ENCODE measurements at places on chromosomes 1 and 21.

- no peak for DNase-seq
These were observed 69.5 kb downstream of the SERINC2 start for GRCh38 chr1:31482482-31483011.

- no peak for DNase-seq
These were observed 13.2 kb downstream of the TMEM269 start for GRCh38 chr1:42797979-42798378.

DNA sequence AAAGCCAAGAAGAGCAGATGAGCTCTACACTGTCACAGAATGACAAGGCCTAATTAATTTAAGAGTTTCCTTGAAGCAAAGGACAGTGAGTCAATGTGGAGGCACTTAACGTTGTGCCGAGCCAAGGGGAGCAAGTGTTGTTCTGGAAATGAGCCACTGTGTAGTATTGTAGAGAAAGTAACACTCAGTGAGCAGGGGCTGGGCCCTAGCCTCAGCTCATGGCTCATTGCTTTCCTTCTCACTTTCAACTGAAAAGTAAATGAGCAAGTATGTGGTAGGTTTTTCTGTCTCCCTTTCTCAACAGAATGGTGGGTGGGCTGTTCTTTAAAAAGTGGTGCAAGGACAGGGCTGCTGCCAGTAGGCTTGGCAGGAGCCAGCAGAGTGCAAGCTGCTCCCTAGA, 11.8 kb upstream of the KIAA0040 start:
- DNase-seq: no peak

DNA sequence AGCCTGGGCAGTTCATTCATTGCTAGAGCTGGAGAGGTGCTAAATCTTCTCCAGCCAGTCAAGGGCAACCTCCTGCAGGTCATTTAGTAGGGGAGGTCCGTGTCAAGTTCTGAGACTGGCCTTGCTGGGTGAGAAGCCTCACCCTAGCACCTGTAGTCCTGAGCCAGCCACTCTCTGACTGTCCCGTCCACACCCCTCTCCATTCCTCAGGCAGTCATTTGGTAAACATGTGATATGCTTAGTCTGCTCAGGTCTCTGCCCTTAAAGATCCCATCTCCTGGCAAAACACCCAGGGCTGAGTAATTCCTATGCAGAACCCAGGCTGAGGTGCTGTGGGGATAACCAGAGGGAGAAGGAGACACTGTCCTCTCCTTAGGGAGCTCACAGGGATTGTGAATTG, 13.7 kb upstream of the IGFN1 start:
- DNase-seq: no peak

GRCh38 chr1:4407851-4408250, 246.6 kb upstream of the AJAP1 start:
- DNase-seq: no peak

GRCh38 chr1:203306089-203306964, 1.0 kb downstream of the BTG2 start:
- no peak for DNase-seq

DNA sequence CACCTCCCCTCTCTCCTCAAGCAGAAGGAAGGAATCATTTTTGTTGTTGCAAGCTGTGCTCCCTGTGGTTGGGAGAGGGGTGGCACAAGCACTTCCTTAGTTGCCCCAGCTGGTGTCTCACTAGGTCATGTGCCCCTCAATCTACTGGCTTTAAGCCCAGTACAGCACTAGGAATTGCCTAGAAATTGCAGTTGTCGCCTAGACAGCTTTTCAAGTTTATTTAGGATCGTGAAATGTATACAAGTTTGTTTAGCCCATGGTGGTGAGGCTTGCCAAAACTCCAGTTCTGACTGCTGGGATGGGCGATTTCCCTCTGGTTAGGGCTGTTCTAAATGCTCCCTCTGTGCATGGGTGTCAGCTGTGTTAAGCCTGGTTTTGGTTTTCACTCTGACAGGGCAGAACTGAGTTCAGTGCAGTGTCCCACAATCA, 126.8 kb upstream of the ZNF644 start:
- DNase-seq: peak; percentile 85

GRCh38 chr1:238951809-238952208, 434.6 kb upstream of the CHRM3 start:
- peak; percentile 25 for DNase-seq

- no peak for DNase-seq
These were observed 92.6 kb downstream of the PAX7 start for GRCh38 chr1:18723206-18723605.

DNA sequence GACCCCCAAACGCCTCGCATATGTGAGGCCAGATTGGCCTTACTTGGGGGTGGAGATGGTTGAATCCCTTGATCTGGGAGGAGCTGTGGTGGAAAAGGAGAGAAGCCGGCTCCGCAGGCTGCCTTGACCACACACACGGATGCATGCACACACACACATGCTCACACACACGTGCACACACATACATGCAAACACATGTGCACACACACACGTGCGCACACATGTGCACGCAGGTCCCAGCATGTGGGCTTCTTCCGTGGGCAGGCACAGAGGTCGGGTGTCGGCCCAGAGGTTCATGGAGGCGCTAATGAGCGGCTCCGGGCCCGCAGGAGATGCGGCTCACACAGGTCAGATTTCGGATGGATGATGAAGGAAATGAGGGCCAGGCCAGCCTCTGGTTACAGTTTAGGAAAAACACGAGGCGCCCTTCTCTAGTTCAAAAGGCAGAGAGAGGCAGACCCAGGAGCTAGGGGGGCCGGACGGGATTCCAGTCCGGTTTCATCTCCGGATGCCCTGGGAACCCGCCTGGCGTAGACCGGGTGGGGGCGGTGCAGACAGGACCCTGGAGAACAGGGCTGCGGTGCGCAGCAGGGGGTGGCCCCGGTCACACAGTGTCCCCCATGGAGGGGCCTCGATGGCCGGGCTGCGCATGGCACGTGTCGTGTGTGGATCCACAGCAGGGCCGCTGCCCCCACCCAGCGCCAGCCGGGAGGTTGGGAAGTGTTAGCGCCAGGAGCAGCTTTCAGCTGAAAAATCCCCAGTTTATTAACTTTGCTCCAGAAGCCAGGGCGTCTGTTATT, 91.1 kb upstream of the ACTRT2 start:
- no peak for DNase-seq

- no peak for DNase-seq
These were observed 270.9 kb downstream of the TNR start for GRCh38 chr1:175472464-175472863.

- DNase-seq: no peak
These were observed 59.8 kb downstream of the ERG start for GRCh38 chr21:38438462-38438893.

- peak; percentile 46 for DNase-seq
These were observed 11.4 kb upstream of the MTARC1 start for GRCh38 chr1:220775240-220775853.

- DNase-seq: no peak
These were observed 5.7 kb upstream of the ABCA4 start for GRCh38 chr1:94126651-94127050.

GRCh38 chr1:97337250-97338030, 583.4 kb downstream of the DPYD start:
- no peak for DNase-seq

DNA sequence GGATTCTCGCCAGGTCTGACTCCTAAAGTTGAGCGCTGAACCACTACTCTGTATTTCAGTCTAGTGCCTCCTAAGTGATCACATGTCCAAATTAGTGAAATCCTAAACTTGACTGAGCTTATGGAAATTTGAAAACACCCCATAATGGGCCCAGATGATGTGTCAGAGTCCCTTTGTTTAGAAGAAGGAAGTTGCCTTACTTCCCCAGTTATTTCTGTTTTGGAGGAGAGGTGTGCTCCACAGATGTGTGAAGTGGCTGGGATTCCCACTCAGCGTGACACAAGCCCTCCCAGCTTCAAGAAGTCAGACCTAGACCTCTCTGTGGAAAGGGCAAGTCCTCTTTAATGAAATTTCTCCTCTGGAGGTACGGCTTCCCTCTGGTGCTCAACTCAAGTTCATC, 188.8 kb downstream of the TTLL7 start:
- DNase-seq: peak; percentile 3

- DNase-seq: no peak
These were observed 2.1 kb downstream of the S100A16 start for GRCh38 chr1:153610811-153611301.

DNA sequence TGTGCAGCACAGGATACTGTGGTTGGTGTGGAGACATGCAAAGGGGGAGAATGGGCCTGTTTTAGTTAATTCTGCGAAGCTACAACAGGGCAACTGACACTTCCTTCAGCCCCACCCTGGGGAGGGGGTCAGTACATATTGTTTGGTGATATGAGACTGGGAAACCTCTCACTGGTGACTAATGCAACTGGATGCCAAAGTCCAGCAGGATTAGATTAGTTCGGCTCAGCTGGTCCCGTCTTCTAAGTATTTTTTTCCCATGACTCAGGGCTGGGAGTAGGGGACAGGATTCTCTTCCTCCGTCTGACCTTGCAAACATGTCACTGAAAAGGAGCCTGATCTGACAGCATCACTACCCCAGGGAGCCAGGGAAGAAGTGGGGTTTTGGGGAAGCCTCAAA, 43.0 kb downstream of the PLXNA2 start:
- DNase-seq: no peak

- DNase-seq: no peak
These were observed 154.3 kb upstream of the USP24 start for GRCh38 chr1:55369474-55369873.

DNA sequence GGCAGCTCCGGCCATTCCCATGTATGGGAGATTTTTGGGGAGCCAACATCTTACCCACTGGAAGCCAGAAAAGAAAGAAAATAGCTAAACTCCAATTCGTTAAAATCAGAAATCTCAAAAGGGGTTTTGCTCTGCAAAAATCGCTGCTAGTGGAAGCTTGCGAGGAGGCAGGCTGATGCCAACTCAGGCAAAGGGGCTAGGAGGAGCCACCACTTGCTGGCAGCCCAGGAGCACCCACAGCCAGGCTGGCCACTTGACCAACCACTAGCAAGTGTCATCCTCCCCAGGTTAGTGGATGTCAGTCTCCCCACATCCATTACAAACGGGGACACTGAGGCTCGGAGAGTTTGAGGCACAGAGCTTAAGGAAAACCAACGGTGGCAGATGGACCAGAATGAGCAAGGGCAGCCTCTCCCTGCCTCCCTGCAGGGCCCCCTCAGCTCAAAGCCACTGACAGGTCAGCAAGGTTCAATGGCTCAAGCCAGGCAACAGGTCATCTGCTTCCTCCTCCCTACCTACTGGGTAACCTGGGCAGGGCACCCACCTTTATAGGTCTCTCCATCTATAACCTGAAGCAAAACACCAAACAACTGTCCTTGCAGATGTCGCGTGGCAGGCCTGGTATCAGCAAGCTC, 10.8 kb downstream of the KCNN3 start:
- no peak for DNase-seq

DNA sequence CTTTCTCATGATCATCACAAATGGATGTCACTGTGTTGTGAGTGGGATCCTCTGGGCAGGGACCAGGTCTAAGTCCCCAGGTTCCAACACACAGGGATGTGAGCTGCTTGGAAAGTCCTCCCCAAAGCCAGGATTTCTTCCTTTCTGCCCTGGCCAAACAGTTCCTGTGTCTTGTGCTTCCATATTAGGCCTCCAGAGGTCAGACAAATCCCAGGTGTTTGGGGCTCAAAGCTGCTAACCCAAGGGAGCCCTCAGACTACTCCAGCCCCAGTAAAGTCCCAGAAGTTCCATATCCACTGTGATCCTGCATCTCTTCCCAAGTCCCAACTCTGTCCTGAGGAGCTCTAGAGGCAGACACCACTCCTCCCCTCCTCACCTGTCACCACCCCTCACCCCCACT, 27.7 kb upstream of the MAGOH start:
- peak; percentile 10 for DNase-seq

DNA sequence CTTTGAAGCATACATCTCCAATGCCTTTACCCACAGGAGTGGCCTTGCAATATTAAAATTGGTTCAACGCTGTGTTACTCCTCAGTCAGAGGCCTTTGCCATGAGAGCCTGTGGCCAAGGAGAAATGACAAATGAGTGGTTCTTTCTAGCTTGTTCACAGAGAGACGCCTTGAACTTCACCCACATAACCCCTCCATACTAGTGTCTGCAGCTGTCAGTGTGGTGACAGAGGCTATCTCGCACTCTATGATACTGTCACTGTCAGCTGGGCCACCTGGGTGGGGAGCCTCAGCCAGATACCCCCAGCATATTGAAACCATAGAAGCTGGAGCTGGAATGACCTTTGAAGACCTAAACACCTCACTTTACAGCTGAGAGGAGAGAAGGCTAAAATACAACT, 57.4 kb upstream of the LBR start:
- DNase-seq: no peak

GRCh38 chr1:99281105-99281504, 16.8 kb downstream of the PLPPR4 start:
- DNase-seq: no peak

DNA sequence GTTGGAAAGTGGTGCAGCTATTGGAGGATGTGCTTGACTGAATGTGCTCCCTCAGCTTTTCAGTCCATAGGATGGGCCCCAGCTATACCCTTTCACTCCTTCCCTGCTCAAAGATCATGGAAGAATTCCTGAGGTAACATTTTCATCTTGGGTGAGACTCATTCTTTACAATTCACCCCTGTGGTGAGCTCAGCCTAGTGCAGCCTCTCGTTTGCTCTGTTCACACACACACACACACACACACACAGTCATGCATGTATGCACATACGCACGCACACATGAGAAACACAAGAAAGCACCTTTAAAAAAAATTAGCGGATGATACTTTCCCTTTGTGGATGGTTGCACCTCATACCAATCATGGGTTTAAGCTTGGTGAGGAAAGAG, 25.8 kb downstream of the CCN1 start:
- no peak for DNase-seq

DNA sequence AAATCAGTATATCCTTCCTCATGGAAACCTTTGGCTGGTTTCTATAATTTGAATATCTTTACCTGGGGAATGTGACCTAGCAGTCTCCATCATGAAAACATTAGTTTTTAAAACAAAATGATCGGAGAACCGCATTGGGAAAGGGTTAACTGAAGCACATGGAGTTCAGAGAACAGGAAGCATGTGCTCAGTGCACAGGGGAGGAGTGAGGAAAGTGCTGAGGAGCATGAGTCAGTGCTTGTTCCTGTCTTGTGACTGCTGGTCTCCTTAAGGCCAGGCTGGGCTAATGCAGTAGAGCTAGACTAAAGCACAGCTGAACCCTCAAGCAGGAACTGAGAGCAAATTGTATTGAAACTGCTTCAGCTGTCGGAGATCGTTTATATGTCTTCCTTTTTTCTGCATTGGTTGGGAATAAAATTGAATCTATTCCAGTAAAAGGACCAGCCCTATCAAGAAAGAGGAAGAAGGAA, 5.8 kb downstream of the IFI16 start:
- peak; percentile 99 for DNase-seq

- DNase-seq: no peak
These were observed 7.2 kb downstream of the C1orf116 start for GRCh38 chr1:207025146-207025880.
